ENCODE measurements at places on chromosomes 5 and 9. TPM values are rescaled to one million over a fixed set of nuclear protein-coding genes. Genes with fewer than 3 reads are reported as not detected.
A peak's percentile ranks its signal among the peaks of the same experiment; 100 is the strongest.

DNA sequence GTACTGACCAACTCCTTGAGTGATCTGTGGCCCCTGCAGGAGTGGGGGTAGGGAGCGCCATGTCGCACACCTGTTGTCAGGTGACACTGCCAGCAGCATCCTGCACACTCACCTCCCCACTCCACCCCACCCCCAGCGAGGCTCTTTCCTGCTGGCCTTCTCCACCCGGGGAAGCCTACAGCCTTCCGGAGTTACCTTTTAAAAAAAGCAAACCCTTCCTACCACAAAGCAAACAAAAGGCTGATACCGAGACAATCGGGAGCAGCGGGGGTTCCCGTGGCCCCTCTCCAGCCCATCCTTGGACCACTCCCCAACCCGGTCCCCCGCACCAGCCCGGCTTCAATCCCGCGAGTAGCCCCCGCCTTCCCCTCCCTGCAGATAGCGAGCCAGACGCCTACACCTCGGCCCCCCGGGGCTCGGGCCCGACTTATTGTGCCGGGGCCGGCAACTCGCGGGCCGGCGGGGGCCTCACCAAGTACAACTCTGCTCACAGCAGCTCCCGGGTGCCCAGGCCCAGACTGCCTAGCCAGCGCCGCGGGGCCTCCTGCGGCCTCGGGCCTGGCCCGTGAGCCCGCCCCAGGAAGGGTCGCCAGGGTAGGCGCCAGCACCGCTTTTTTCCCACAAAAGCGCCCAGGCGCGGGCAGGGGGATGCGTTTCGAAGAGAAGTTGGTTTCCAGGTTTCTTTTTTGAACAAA, 724 bp downstream of the MACROH2A1 start:
- no peaks in the 10 kb centered on the region for H3K27me3 ChIP-seq
- peaks cover 30% of the 10 kb centered on the region for H3K4me1 ChIP-seq
- DNase-seq, result no peak
- H3K36me3 ChIP-seq, result no peaks in the 10 kb centered on the region
- peak overlapping the region; percentile 99 for H3K4me3 ChIP-seq
- H3K27ac ChIP-seq, result peak overlapping the region; percentile 88

The SH3RF2 gene
- total RNA-seq, result 50.6 TPM

The CCDC180 gene
- total RNA-seq, result 4.8 TPM

DNA sequence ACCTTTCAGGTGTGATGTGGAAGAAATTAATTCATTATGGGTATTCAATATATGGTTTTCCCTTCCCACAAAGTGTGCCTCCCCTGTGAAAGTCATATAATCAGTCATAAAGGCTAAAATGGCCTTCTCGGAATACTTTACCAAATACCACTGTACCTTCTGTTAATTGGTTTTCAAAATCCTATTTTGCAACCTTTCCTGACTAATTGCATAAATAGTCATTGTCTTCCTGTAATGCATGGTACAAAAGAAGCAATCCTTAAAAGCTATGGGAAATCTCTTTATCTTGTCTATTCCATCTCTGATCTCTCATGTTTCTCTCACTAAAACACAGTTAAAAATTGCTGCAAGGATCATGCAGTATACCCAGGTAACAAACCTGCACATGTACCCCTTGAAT, 44.3 kb upstream of the UGCG start:
- no peak for DNase-seq
- H3K4me3 ChIP-seq, result no peak overlapping the region
- no peaks in the 10 kb centered on the region for H3K36me3 ChIP-seq
- H3K27ac ChIP-seq, result no peak overlapping the region
- no peaks in the 10 kb centered on the region for H3K4me1 ChIP-seq

DNA sequence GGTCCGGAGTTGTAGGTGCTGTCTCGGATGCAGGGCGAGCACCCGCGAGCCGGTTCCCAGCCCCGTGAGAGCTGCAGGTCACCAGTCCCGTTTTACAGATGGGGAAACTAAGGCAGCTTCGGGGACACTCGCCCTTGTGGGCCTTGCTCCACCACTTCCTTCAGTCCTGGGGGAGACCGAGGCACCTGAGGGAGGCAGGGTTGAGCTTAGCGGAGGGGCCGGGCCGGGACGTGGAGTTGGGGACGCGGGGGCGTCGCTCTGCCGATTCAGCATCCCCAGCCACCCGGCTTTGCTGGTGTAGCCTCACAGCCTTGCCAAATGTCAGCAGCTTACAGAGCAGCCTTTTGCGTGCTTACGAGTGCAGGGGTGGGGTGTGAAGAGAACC, 530 bp downstream of the BBLN start:
- H3K4me3 ChIP-seq, result peak overlapping the region; percentile 59
- peaks cover 20% of the 10 kb centered on the region for H3K36me3 ChIP-seq
- H3K27ac ChIP-seq, result peak overlapping the region; percentile 59
- DNase-seq, result no peak
